ENCODE measurements at places on chromosomes 2 and 18.

- no peak for DNase-seq
Observed at GRCh38 chr2:17547237-17547636, 6.7 kb downstream of the VSNL1 start.

- no peak for DNase-seq
Observed at GRCh38 chr2:98705333-98705617, 25.7 kb downstream of the MGAT4A start.

GRCh38 chr2:99255491-99256318, at the start of gene LYG2:
TSS of gene LYG2 (minus strand) at chr2:99255666. CDS start at chr2:99254260, 1,406 bp downstream.
- no peak for DNase-seq

- DNase-seq, result no peak
Observed at GRCh38 chr2:96087130-96087529, 29.2 kb downstream of the ADRA2B start.

DNA sequence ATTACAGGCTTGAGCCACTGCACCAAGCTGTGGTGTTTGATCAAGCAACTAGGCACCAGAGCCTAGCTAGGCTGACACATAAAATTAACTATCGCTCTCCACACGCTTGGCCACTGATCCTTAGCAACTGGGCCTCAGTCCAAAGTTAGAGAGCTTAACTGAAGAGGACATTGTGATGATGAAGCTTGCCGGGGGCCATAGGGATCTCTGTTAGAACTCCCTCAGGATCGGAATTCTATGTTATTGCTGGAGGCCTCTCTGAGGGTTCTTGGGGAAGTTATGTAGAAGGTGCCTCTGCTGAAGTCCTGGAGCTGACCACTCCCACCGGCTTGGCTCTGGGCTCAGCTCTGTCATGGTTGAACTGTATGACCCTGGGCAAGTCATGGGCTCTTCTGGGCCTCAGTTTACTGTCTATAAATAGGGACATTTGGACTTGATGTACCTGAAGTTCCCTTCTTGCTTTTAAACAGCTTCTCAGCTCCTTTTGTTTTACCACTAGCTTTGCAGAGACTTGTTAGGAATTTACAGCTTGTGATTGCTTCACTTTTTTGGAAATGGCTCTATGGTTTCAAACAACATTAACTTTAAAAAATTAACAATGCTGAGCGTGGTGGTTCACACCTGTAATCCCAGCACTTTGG, 44.1 kb downstream of the GATA6 start:
- DNase-seq, result no peak

GRCh38 chr2:212064318-212064717, 474.3 kb downstream of the ERBB4 start:
- no peak for DNase-seq

- no peak for DNase-seq
Observed at GRCh38 chr2:28695245-28695647, 56.4 kb upstream of the PPP1CB start.
